ENCODE measurements at places on chromosomes 2 and 18.

GRCh38 chr2:177396703-177397460 lies 4.3 kb downstream of the AGPS start:
- DNase-seq, result no peak

- DNase-seq, result no peak
These were observed 17.6 kb downstream of the FBXO11 start for GRCh38 chr2:47888581-47889280.

DNA sequence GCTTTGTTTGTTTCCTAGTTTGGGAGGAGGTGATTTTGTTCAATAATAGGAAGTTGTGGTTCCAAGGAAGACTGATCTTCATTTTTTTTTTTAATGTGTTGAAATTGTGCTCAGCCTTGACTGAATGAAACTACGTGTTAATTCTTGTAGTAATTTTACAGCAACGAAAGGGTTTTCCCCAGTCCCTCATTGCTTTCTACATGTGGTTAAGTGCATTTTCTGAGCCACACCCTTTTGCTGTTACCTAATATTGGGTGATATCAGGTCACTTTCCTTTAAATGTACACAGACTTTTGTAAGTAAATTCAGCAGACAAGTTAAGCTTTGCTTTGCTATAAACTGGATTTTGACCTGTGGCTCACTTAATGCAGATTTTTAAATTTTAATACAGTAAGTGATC lies 73.6 kb downstream of the OTX1 start:
- DNase-seq, result no peak

DNA sequence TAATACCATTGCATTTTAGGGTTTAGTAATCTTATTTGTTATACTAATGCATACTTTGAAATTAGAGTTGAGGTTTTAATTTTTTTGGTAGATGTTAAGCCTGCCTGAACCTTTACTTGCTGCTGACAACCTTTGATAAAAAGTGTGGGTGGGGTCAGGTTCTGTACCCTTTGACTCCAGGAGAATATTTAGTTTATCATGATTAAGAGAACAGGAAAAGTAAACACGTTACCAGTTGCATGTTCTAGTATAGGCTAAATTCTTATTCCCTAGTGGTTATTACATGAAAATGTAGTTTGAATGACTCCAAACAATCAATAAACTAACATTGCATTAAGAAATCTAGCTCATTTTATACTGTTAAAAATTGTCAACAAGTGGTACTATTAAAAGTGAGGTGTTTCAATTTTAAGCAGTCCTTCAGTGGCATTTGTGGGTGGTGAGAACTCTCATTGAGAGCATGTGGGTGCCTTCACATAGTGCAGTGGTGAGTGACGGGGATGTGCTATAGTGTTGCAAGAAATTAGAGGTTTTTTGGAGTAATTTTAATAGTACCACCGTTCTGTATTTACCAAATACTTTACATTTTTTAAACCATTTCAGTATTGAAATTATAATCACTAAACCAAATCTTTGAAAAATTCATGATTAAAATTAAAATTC lies 29.9 kb downstream of the PHLPP1 start:
- DNase-seq, result no peak

GRCh38 chr2:42781181-42781580 lies 11.2 kb downstream of the HAAO start:
- no peak for DNase-seq

DNA sequence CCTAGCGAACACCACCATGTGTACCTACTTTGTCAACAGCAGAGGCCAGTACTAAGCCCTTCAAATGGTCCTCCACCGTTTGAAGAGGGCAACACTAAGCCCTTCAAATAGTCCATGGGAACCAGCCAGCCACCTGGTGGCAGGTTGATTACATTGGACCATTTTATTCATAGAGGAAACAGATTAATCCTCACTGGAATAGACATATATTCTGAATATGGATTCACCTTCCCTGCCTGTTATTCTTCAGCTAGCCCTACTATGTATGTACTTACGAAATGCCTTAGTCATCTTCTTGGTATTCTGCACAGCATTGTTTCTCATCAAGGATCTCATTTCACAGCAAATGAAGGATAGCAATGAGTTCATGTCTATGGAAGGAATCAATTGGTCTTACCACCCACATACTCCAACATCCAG lies 10.0 kb upstream of the ZNF396 start:
- DNase-seq, result no peak

Data from stimulated activated CD4-positive, alpha-beta T cell treated with anti-CD3 and anti-CD28 coated beads, Interleukin-4, amount 100 ng/mL, for 1 hour (primary cell).